GM18507 (cell line): ENCODE measurements at places on chromosomes 12 and 14.

- no peak for DNase-seq
Observed at GRCh38 chr12:32542428-32543229, 136.5 kb upstream of the DNM1L start.

DNA sequence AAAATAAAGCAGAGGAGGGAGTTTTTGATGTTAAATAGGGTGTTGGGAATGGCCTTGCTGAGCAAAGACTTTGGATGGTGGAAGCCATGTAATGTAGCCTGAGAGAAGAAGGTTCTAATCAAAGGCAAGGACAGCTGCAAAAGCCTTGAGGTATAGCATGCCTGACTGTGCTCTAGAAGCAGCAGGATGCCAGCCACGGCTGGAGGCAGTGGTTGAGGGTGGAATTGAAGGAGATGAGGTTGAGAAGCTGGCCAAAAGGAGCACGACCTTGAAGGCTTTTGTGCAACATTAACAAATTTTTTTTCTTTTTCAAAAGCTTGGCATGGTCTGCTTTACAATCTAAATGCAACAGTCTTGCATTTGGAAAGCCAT, 42.3 kb upstream of the CSRP2 start:
- DNase-seq: no peak

GRCh38 chr12:104436790-104437189, 20.0 kb upstream of the CHST11 start:
- no peak for DNase-seq

- no peak for DNase-seq
Observed at GRCh38 chr12:65098364-65098763, 22.7 kb downstream of the WIF1 start.

GRCh38 chr14:90058876-90059458, 2.8 kb upstream of the KCNK13 start:
- DNase-seq: no peak

GRCh38 chr12:124695861-124696260, 128.4 kb upstream of the NCOR2 start:
- no peak for DNase-seq
